Bone marrow (tissue), 2 donors: ENCODE measurements at places on chromosomes 2 and 18.

DNA sequence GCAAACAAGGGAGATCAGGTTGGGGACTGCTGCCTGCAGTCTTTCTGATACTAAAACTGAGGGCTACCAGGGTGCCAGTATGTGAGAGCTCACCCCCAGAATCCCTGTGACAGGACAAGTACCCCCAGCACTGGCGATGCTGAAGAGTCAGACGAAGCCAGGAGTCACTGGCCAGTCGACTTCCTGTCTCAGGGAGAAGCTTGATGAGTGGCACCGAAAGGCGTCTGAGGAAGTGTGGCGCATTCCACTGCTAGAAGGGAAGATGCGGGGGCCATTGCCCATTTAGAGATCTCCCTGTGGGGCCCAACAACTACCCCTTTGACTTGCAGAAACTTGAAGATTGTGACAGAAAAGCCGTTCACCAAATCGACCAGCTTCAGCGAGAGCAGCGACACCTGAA, 22.0 kb downstream of the MXD1 start:
- no peak for DNase-seq

DNA sequence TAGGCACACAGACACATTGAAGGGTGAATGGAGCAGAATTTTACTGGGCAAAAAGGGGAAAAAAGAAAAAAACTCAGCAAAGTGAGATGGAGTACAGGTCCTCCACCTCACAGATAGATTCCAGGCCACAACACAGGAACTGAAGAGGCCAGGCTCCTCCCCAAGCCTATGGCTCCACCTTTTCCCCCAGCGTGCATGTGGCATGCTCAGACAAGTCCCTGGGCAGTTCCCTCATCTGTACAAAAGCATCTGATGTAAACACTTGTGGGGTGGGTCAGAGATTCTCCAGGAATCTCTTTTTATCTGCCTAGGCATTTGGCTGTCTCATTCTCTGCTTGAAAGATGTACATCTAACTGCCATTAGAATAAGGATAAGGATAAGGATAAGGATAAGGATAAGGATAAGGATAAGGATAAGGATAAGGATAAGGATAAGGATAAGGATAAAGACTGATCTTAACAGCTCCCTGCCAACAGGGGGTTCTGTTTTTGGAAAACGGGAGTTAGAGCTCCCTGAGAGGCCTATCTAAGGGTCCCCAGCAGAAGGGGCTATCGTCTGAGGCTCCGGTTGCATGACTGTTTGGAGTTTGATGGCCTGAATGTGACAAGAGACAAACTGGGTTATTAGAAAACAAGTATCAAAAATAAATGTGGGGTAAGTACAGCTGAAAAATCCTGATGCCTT, 17.2 kb upstream of the ASXL3 start:
- no peak for DNase-seq

- DNase-seq: no peak
These were observed 317.8 kb downstream of the GULP1 start for GRCh38 chr2:188609321-188610049.

DNA sequence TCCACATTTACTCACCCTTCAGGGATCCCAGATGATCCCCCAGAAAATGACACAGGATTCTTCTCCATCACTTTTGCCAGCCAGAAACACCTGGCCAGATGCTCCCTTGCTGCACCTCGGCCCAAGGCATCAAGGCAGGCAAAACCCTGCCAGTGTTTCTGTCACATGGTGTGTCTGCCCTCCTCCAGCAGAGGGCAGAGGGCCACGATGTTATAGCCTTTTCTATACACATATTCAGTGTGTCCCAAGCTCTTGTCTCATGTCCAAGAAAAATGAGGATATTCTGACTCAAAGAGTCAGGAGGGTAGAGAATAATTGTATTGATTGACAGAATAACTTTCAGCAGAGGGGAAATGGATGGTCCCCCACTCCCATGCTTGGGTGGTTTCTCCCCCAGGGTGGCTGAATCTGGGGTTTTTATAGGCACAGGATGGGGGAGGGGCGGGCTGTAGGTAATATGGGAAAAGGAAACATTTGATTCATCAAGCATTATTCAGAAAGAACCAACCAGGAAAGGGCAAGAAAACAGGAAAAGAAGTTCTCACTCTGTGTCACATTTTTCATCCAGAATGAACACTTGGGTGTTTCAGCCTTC, 933.9 kb downstream of the TRIB2 start:
- DNase-seq: no peak

DNA sequence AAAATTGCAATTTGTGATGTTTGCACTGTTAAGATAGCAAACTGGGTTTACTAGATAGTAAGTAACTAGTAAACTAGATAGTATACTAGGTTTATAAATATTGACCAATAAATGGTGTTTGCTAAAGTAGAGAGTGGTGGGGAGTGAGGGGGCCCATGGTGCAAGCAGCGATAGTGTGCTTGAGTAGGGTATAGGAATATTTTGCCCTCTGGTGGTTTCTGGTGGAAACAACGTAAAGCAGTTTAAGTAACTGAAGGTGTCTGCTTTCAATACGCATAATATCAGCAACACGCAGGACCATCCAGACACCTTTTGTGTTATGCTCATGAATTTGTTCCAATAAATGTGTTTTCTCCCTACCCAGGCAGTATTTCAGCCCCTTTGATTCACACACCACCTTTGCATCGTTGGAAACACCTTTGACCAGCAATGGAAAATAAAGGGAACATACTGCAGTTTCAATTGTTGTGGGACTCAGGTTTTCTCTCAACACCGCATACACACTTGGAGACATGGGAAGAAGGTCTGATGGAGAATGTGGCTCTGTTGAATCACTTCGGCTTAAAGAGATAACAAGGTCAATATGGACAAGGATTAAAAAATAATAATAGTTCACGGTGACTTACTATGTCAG, 16.7 kb upstream of the STAT1 start:
- DNase-seq: no peak

GRCh38 chr2:235849489-235849888, 318.7 kb downstream of the GBX2 start:
- DNase-seq: no peak

DNA sequence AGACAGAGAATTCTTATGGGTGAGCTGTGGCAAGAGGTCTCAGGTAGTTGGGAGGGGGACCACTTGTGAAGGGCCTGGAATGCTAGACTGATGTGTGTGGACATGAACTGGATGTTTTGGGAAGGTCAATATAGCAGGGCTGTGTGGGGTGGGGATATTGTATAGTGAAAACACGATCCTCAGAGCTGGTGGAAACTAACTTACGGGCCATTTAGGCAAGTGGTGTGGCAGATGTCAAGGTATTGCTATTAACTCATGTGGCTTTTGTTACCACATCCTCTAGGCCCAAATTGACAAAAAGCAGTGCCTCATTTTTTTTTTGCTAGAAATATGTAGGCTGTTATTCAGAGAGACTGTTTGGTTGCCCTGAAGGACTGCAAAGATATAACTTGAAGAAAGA, 8.0 kb upstream of the GALNT1 start:
- no peak for DNase-seq

GRCh38 chr2:70574618-70575017, 21.0 kb upstream of the TGFA start:
- no peak for DNase-seq
